ENCODE measurements at places on chromosomes 4 and X.
A peak's percentile ranks its signal among the peaks of the same experiment; 100 is the strongest.

GRCh38 chr4:68271851-68272357, 26.4 kb upstream of the TMPRSS11B start:
- no peak overlapping the region for H3K27ac ChIP-seq
- no peaks in the 10 kb centered on the region for H3K27me3 ChIP-seq
- H3K4me3 ChIP-seq, result peak overlapping the region; percentile 62
- peaks cover 48% of the 10 kb centered on the region for H3K36me3 ChIP-seq
- peaks cover 10% of the 10 kb centered on the region for H3K4me1 ChIP-seq

GRCh38 chrX:14779580-14779979, 93.3 kb downstream of the FANCB start:
- no peak for DNase-seq
- no peak overlapping the region for H3K4me3 ChIP-seq
- H3K4me1 ChIP-seq, result no peaks in the 10 kb centered on the region
- no peaks in the 10 kb centered on the region for H3K27me3 ChIP-seq

DNA sequence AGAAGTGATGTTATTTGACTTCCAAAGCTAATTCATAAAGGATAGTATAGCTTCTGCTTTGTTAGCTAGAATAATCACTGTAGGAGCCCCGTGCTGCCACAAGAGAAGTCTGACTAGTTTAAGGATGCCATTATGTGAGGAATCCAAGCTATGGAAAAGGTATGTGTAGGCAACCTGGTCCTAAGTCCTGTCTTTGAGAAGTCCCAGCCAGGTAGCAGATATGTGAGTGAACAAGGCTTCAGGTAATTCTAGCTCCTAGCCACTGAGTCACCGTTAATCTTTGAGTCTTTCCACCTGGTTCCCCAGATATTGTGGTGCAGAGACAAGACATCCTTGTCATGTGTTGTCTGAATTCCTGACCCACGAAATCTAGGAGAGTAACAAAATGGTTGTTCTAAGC, 55.5 kb downstream of the BMP3 start:
- DNase-seq, result no peak
- H3K4me3 ChIP-seq, result no peak overlapping the region
- H3K27ac ChIP-seq, result no peak overlapping the region
- H3K4me1 ChIP-seq, result no peaks in the 10 kb centered on the region
- 0 out of 2 replicates have a peak, but pooled peaks cover 6% of the 10 kb centered on the region for H3K36me3 ChIP-seq
- H3K27me3 ChIP-seq, result no peaks in the 10 kb centered on the region

- peaks cover 5% of the 10 kb centered on the region for H3K4me1 ChIP-seq
- H3K27ac ChIP-seq, result no peak overlapping the region
- DNase-seq, result no peak
- H3K4me3 ChIP-seq, result no peak overlapping the region
- no peaks in the 10 kb centered on the region for H3K27me3 ChIP-seq
- peaks cover 12% of the 10 kb centered on the region for H3K36me3 ChIP-seq
Observed at GRCh38 chr4:26823583-26823982, 37.1 kb upstream of the STIM2 start.

GRCh38 chr4:140014284-140014683, 139.7 kb downstream of the MAML3 start:
- peaks cover 11% of the 10 kb centered on the region for H3K36me3 ChIP-seq
- no peak for DNase-seq
- no peaks in the 10 kb centered on the region for H3K4me1 ChIP-seq
- no peaks in the 10 kb centered on the region for H3K27me3 ChIP-seq
- H3K27ac ChIP-seq, result no peak overlapping the region
- H3K4me3 ChIP-seq, result no peak overlapping the region

DNA sequence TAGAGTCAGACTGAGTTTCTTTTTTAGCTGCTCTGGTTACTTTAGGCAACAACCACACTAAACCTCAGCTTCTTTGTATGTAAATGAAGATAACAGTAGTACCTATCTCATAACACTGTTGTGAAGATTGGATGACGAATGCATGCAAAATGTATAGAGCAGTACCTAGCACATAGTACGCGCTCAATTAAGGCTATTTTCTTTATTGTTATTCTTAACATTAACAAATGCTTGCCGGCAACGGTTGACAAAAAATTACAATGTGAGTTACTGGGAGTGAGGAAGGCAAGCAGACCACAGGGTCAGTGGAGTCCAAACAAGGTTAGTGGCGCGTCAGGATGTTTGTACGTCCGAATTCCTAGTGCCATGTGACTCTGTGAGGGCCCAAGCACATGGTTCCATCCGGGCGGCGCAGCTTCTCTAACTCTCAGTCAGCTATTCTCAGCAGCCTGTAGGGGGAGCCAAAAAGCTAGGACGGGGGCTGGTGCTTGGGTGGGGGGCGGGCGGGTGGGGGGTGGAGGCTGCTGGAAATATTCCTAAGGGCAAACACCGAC, 821 bp upstream of the NALF2 start:
- DNase-seq, result no peak
- H3K36me3 ChIP-seq, result peaks cover 9% of the 10 kb centered on the region
- peak overlapping the region; percentile 90 for H3K4me3 ChIP-seq
- H3K27ac ChIP-seq, result no peak overlapping the region
- no peaks in the 10 kb centered on the region for H3K4me1 ChIP-seq

GRCh38 chrX:71482228-71482958, 50.5 kb upstream of the OGT start:
- no peaks in the 10 kb centered on the region for H3K27me3 ChIP-seq
- no peak overlapping the region for H3K4me3 ChIP-seq
- H3K36me3 ChIP-seq, result no peaks in the 10 kb centered on the region
- no peak overlapping the region for H3K27ac ChIP-seq
- no peak for DNase-seq

DNA sequence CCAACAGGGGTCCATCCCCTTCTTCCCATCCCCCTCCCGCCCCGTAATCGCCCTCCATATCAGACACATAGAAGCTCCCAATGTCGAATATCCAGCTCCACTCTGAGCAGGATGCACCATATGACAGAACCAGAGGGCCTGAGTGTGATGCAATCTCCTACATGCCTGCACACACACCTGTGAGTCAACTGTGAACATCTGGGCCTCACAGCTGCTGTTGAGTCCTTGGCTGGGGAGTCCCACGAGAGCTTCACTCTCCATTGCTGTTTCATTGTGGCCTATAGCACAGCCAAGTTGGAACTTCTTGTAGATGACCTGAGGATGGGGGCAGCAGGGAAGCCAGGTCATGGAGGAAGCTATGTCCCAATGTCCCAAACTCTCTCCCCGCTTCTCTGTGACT, 8.2 kb downstream of the SLC38A5 start:
- H3K27ac ChIP-seq, result no peak overlapping the region
- no peaks in the 10 kb centered on the region for H3K27me3 ChIP-seq
- DNase-seq, result no peak
- H3K4me3 ChIP-seq, result no peak overlapping the region

GRCh38 chr4:56311299-56311975, 75.9 kb downstream of the AASDH start:
- no peak overlapping the region for H3K27ac ChIP-seq
- H3K4me1 ChIP-seq, result no peaks in the 10 kb centered on the region
- H3K27me3 ChIP-seq, result no peaks in the 10 kb centered on the region
- H3K4me3 ChIP-seq, result no peak overlapping the region
- peaks cover 40% of the 10 kb centered on the region for H3K36me3 ChIP-seq
- DNase-seq, result no peak

DNA sequence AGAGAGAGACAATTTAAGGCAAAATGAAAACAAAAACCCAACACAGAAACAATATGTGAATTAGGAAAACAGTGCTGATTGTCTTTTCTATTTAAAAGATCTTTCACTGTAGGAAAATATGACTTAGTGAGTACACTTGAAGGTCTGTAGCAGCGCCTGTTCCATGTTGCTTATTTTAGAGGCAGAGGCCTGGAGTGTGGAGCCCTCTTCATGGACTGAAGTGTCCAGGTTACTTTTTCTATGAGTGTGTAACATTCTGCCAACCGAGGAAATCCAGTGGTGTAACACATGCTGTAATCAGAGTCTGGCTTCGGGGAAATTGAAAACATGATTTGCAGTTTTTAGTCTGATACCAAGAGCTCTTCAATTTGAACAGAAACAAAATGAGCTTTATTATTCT, 64.0 kb upstream of the GPRIN3 start:
- no peak overlapping the region for H3K27ac ChIP-seq
- no peaks in the 10 kb centered on the region for H3K27me3 ChIP-seq
- DNase-seq, result no peak
- no peak overlapping the region for H3K4me3 ChIP-seq
- no peaks in the 10 kb centered on the region for H3K36me3 ChIP-seq
- no peaks in the 10 kb centered on the region for H3K4me1 ChIP-seq

DNA sequence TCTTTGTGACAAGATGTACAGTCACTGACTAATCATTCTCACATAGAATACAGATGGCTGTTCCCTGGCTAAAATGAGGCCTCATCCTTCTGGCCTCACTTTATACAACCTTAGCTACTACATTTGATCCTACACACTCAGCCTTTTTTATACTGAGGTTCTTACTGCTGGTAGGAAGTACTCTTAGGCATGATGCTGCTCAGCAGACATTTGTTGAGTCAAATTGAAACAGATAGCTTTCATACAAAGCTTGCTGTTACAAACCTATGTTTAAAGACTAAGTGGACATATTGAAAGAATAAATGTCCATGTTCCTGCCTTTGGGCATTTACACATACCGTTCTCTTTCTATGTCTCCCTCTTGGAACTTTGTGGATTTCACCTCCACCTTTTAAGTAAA, 154.9 kb downstream of the NPFFR2 start:
- H3K4me1 ChIP-seq, result no peaks in the 10 kb centered on the region
- no peak overlapping the region for H3K27ac ChIP-seq
- H3K27me3 ChIP-seq, result no peaks in the 10 kb centered on the region
- DNase-seq, result no peak
- H3K36me3 ChIP-seq, result no peaks in the 10 kb centered on the region

DNA sequence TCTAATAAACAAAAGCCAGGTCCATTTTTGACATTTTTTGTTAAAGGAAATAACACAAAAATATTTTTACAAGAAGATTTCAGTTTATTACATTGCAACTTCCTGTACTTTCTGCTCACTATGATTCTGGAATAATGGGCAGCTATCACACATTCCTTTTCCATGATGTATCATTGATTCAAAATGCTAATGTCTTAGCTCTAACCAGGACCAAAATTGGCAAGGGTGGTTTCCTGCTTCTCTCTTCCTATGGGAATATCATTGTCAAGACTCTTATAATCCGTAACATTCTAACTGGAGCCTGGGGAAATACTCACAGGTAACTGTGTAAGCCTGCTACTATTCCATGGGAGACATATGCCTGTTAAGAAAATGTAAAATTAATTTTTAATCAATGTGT, 218.6 kb downstream of the DCAF12L2 start:
- no peaks in the 10 kb centered on the region for H3K27me3 ChIP-seq
- no peak for DNase-seq
- no peak overlapping the region for H3K27ac ChIP-seq
- no peaks in the 10 kb centered on the region for H3K36me3 ChIP-seq
- no peak overlapping the region for H3K4me3 ChIP-seq

DNA sequence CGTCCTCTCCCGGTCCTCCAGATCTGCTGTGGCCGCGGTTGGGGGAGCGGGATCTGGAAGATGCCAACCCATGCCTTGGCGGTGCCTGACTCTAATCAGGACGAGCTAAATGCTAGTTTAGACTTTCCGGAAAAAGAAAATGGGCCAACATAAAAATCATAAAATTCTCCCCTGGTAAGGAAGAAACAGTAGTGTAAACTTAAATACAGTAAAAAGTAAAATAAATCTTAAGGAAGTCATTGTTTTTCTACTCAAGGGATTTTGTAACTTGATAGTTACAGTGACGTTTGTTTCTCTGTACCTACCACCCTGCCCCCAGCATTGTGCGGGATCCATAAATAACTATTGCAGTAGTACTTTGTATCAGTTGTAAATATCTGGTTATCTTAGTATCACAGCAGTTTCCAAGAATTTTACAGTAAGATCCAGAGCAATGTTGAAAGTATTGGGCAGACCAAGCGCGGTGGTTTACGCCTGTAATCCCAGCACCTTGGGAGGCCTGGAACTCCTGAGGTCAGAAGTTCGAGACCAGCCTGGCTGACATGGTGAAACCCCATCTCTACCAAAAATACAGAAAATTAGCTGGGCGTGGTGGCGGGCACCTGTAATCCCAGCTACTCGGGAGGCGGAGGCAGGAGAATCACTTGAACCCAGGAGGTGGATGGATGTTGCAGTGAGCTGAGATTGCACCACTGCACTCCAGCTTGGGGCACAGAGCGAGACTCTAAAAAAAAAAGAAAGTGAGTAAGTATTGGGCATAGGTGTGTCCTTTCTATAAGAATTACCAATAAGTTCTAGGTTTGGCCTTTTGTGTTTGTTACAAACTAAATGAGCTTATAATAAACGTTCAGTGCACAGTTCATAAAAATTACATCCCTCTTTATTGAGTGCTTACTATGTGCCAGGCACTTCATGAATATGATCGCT, 1.0 kb upstream of the PLA2G12A start:
- H3K4me3 ChIP-seq, result peak overlapping the region; percentile 88
- no peak for DNase-seq
- no peak overlapping the region for H3K27ac ChIP-seq
- H3K27me3 ChIP-seq, result no peaks in the 10 kb centered on the region
- no peaks in the 10 kb centered on the region for H3K4me1 ChIP-seq

DNA sequence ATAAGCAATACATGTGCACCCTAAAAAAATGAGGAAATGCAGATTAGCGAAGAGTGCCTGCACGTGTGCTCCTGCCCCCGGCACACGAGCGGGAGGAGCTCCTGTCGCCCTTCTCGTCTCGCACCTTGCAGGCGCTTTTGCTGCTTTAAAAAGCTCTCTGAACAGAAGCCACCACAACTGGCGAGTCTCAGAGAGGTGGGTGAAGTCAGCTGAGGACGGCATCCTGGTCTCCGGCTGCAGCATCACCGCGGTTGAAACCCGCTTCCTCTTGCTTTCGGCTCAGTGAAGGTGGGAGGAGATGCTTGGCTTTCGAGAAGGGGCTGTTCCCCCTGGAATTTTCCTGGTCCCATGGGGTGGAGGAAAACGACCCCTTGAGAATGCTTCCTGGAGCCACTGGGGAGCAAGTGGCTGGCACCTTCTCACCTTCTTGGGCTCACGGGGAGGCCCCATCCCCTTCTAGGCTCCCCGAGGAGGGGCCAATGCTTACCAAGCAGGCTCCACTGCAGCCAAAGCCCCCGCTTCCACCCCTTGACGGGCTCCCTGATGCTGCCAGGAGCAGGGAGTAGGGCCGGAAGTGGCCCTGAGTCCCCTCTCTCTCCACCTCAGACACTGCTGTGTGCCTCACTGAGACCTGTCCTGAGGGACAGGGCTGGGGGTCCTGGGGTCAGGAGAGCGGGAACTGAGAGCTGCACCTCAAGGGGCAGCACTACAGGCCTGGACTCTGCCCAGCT, 29.2 kb upstream of the MXD4 start:
- no peak for DNase-seq
- H3K27me3 ChIP-seq, result no peaks in the 10 kb centered on the region
- no peak overlapping the region for H3K27ac ChIP-seq
- H3K36me3 ChIP-seq, result no peaks in the 10 kb centered on the region

DNA sequence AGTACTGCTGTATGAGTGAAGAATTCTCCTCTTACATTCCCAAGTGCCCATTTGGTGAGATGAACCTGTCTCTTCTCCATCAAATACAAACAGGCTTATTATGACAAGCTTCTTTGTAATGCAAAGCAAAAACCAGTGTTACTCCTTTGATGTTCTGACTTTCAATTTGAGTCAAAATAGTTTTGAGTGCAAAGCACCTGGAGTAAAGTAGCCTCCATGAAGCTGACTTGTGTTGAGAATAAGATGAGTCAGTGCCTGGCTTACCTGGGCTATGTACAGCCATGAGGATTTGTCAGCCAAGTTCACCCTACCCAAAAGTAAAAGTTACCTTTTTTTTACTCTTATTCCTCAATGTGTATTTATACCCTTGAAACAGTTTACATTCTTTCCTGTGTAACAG, 132.5 kb upstream of the FMR1 start:
- no peak for DNase-seq
- H3K36me3 ChIP-seq, result peaks cover 7% of the 10 kb centered on the region
- no peak overlapping the region for H3K4me3 ChIP-seq
- no peaks in the 10 kb centered on the region for H3K4me1 ChIP-seq

Measured in H9 (cell line).